Omental fat pad (tissue), 4 donors: ENCODE measurements at places on chromosomes 12 and 14.

DNA sequence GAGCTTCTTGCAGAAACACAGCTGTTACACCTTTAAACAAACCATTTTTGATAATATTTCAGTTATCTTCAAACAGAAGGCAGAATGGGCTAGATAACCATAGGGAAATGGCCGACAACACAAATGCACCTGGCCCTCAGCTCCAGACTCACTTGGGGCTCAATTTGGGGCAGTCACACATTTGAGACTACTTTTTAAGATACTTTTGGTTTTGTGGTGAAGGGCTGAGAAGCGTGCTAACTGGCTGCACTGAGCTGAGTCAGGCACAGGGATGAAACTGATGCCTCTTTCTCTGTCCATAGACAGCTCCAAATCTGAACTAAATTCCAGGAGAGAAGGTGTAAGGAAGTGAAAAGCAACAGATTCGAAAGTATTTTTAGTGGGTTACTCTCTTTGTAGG, 18.5 kb upstream of the GRIP1 start:
- no peak for DNase-seq

DNA sequence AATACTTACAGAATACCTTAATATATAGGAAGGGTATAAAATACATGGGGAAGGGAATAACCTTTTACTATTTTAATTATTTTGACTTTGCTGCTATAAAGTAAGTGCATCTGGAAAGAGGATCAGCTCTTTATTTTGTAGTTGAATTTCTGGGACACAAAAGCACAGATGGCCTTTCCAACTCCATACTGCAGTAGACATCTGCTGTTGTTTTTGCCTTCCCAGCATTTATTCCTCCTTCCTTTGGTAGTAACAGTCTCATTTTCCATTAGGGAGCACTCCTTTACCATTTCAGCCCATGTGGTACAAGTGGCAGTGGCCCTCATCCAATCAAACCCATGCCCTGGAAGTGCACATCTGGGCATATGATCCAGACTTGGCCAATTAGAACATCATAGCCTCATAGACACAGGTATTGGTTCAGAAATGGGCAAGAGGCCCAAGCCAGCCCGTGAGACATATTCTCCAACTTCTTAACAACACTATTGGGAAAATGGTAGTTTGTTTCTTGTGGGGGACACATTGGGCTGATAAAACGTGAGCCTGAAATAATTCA, 64.8 kb upstream of the YARS2 start:
- DNase-seq = no peak

DNA sequence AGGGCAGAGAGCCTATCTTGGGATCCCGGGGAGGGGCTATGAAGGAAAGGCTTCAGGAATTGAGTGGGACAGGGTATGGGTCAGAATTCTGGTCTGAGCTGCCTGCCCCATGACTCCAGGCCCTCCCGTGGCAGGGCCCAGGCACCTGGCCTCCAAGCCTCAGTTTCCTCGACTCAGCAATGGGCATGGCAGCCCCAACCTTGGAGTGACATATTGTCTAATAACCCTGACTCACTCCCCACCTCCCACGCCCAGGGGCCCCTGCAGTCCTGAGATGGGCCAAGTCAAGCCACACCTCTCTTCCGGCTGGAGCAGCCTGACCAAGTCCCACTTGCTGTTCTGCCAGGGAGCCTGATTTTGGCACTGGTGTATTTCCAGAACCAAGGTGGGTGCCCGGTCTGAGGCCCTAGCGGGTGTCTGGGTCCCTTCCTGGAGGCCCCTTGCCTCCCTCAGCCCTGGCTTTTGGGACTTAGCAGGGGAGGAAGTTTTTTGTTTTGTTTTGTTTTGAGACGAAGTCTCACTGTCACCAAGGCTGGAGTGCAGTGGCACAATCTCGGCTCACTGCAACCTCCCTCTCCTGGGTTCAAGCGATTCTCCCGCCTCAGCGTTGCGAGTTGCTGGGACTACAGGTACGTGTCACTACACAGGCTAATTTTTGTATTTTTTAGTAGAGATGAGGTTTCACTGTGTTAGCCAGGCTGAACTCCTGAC, 40.3 kb upstream of the RCOR1 start:
- DNase-seq = no peak

- no peak for DNase-seq
Observed at GRCh38 chr12:6834873-6835272, 5.9 kb upstream of the GNB3 start.

GRCh38 chr12:109934026-109934425, 34.0 kb downstream of the TCHP start:
- no peak for DNase-seq

DNA sequence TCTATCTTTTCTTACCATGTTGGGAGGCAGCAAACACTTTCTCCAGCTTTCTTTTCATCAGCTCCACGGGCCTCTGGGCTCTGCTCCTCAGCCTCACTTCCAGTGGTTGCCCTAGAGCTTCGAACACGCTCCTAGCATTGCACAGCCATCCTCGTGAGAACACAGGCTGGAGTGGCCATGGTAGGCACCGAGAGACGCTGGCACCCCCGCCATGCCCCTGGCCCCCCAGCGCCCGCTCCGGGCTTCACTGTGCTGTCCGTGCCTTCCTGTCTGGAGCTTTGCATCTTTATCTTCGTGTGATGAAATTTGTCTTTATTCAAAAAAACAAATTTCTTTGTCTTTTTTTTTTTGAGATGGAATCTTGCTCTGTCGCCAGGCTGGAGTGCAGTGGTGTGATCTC, 352.2 kb downstream of the TMEM121 start:
- no peak for DNase-seq

GRCh38 chr12:108379823-108380222, 40.7 kb upstream of the CMKLR1 start:
- DNase-seq = no peak

GRCh38 chr14:102408724-102409123, 46.0 kb downstream of the TECPR2 start:
- no peak for DNase-seq

- no peak for DNase-seq
Observed at GRCh38 chr14:21095430-21096205, 2.8 kb downstream of the ZNF219 start.

DNA sequence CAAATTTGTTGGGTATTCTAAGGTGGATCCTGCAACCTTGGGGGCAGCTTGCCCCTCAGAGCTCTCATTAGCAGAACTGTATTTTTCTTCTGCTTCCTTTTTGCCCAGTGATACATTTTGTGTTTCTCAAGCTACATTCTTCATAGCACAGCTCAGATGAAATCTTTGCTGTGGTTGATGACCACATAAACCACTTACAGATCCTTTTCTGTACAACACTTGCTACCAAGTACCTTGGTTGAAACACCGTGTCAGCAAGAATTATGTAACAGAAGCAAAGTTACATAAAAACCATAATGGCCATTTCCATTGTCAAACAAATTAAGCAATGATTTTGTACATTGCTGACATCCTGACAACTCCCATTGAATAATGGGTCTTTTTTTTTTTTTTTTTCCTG, 9.7 kb upstream of the PLBD1 start:
- no peak for DNase-seq
